ENCODE measurements at places on chromosomes 7 and 10. TPM values are rescaled to one million over a fixed set of nuclear protein-coding genes. Genes with fewer than 3 reads are reported as not detected.

COBL gene
- total RNA-seq: not detected

ELOVL3 gene
- not detected for total RNA-seq

KLF14 gene
- total RNA-seq: 0.10 TPM

EGR2 gene
- total RNA-seq: 9.4 TPM

ASB10 gene
- not detected for total RNA-seq

GRCh38 chr7:23955145-23955544 is 245.1 kb downstream of the STK31 start:
- DNase-seq: no peak

DNA sequence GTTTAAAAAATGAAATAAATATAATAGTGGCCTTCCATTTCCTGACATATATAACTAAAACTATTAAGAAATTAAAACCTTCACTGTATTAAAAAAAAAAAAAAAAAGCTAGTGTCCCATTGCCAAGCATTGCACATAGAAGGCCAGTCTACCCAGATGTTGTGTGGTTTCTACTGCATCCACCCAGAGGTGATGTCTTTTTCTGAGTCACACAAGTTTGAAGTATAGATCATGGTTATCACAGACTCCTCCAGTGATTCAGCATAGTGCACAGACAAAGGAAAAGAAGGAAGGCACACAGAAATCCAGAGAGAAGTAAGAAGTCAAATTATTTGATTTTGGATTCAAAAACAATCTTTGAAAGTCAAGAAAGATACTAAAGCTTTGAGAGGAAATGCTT is 429.0 kb downstream of the ETV1 start:
- no peak for DNase-seq

GRCh38 chr10:43871545-43871944 is 222.9 kb upstream of the ZNF32 start:
- no peak for DNase-seq

DNA sequence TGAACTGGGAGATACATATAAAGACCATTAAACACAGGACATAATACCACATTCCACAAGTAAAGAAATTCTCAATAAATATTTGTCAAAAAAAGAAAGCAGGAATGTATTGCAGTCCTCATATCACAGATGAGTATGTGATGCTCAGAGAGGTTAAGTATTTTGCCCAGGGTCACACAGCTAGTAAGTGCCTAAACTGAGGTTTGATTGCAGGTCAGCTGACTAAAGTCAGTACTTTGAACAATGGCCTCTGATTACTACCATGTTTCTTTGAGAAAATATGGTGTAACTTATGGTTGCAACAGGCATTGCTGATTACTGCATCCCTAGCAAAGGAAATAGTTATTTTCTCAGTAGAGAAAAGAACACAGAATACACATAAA is 267.1 kb downstream of the ELMO1 start:
- DNase-seq: no peak

GRCh38 chr7:38163671-38164070 is 14.4 kb upstream of the STARD3NL start:
- DNase-seq: no peak

DNA sequence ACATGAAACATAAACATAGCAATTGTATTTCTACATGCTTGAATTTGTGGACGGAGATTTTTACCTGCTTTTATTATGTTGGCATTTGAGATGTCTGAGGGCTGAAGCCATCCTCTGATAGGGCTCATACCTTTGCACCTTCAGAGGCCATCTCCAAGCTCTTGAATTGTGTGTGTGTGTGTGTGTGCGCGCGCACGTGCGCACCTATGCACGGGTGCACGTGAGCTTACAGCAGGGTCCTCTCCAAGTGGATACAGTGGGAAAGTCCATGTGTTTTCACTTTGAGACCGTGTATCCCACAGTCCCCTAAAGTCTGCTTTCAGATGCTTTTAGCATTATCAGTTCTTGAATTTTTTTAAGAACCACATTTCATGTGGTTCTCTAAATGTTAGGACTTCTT is 178.6 kb downstream of the RAB11FIP2 start:
- no peak for DNase-seq

GRCh38 chr10:21724020-21724589 is 190.1 kb downstream of the MLLT10 start:
- DNase-seq: no peak

GRCh38 chr7:155402941-155403340 is 55.0 kb upstream of the EN2 start:
- no peak for DNase-seq

DNA sequence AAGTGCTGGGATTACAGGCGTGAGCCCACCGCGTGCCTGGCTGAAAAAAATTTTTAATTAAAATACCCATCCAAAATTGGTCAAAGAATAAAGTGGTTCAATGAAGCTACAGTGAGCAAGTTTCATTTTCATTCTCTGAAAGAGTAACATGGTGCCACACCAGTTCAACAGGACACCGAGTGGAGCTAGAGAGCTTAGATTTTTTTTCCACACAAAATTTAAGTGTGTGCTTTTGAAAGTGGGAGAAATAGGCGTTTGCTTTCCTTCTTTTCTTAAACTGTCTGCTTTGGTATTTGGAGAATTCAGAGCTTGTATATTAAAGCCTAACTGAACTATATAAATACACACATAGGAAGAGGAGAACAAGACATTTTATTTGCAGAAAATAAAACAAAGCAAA is 43.4 kb downstream of the BPGM start:
- DNase-seq: no peak

DNA sequence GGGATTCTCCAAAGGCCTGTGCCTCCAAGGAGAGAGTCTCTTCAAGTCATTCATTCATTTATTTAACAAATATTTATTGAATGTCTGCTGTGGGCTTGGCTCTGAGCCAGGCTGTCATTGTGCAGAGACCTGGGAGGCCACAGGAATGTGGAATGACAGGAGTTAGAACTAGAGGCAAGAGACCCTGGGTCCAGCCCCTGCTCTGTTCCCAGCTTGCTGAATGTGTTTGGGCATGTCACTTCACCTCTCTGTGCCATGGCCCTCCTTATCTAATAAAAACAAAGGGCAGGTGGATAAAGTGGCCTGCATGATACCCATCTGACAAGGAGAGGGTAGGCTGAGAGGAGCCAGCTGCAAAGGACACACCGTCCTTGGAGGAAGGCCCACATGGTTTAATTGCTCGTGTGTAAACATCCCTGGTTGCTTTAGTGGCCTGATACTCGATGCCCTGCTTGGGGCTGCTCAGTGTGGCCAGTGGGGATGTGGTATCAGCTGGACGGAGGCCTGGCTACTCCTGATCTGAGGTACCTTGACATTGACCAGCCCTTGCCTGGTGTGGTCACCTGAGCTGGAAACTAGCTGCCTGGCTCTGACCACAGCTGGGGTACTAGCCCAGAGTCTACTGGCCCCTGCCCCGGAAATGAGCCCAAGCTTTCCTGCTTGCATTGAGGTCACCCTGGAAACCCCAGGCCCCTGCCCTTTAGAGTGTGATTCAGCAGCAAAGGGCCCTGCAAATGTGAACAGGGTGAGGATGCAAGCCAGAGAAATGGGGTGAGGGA is 116.2 kb downstream of the CDH23 start:
- DNase-seq: no peak

- no peak for DNase-seq
Measured at GRCh38 chr10:24869354-24870015, 82.9 kb downstream of the PRTFDC1 start.

DNA sequence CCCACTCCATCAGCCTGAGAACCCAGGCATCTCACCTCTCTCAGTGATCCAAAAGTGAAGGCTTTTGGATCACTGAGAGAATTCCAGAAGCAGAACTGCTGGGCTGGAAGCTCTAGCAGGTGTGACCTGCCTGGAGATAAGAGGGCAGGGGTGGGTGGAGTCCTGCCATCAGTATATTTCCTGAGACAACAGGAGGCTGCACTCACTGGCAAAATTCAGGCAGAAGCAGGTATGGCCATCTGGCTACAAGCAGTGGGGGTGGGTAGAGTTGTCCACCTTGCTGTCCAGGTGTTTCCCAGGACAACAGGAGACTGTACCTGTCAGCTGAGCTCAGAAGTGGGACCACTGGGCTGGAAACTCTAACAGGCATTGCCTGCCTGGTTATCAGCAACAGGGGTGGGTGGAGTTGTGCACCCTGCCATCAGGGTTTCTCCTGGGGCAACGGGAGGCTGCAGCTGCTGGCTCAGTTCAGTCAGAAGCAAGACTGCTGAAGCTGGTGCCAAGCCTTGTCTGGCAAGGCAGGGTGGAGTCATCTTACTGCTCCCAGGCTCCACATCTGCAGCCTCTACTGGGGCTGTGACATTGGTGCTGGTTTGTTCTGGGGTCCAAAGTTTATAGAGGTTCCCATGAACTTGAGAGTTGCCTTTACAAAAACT is 47.2 kb upstream of the SFTPD start:
- DNase-seq: no peak

DNA sequence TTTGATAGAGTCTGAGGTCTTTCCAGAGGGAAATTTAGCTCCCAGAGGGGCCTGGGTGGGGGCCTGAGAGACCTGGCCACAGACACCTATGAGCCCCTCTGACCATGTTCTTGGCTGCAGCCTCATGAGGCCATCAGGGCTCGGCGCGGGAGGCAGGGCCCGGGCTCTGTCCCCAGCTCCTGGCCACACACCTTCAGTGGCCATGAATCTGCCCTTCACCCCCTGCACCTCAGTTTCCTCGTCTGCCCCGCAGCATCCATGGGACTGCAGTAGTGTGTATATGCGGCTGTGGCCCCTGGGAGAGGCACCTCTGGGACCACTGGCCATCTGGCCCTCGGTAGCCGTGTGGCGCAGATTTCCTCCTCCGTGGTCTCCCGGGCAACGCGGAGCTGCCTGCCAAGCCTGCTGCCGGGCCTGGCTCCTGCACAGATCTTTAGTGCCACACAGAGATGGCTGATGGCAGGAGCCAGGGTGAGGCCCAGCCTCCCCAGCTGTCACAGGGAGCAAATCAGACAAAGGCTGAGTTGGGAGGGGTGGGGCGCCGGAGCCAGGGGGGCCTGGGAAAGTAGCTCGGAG is 23.6 kb upstream of the ADCYAP1R1 start:
- no peak for DNase-seq

DNA sequence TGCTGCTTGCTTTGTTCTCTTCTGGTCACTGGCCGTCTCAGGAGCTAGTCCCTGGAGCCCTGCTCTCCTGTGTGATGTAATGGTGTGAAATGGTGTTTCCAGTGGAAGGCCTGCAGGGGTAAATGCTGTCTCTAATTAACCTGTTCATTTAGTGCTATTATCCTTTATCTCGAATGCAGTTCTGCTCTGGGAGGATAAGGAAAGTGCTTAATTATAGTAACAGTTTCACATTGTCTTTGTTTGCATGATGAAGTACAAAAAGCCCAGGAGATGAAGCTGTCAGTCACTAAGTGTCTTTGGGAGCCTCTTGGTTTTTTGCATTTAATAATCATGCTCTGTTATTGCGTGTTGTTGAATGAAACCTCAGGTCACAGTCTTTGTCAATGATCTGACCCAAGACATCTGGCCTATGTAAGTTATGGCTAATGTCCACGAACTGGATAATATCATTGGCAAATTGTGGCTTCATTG is 755.3 kb upstream of the GALNT17 start:
- DNase-seq: no peak

DNA sequence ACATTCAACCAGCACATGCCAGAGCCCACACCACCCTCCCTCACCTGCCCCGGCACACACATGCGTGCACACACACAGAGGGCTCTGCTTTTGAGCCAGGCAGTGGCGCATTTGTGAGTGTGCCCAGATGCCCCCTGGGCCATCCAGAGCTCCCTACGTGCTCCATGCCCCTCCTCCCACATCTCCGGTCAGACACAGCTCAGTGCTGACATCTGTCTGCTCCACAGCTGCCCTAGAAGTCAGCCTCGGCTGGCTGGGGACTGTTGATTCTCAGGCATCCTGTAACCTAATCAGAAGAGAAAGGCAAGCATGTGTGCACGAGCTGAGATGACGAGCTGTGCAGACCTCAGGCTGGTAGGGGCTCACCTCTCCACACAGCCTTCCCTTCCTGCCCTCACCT is 135.1 kb downstream of the ZMIZ1 start:
- no peak for DNase-seq

All from activated B cell treated with CpG ODN at 0.5 μM for 24 hours (primary cell).